Psoas muscle (tissue), 8 donors: ENCODE measurements at places on chromosomes 7 and 10.

DNA sequence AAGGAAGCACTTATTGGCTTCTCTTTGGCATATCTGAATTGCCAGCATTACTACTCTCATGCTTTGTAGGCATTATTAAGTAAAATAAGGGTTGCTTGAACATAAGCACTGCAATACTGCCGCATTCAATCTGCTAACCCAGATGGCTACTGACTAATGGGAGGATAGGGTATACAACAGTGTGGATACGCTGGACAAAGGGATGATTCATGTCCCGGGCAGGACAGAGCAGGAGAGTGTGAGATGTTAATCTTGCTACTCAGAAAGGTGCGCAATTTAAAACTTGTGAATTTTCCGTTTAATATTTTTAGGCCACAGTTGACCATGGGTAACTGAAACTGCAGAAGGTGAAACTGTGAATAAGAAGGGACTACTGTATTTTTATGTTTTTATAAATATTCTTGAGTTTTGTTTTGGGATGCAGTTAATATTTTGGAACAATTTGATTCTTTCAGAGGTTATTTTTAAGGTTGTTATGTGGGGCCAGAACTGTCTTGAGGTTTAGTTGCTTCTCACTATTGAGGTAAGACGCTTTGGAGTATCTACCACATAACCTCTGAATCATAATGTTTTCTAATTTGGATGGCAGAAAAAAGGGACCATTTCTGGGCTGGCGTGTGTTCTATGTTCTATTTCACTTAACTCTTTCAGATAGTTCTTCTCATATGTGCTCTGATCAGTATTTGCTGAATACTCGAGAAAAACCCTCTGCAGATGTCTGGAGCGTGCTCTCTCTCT lies 75.7 kb upstream of the SYPL1 start:
- no peak for DNase-seq

DNA sequence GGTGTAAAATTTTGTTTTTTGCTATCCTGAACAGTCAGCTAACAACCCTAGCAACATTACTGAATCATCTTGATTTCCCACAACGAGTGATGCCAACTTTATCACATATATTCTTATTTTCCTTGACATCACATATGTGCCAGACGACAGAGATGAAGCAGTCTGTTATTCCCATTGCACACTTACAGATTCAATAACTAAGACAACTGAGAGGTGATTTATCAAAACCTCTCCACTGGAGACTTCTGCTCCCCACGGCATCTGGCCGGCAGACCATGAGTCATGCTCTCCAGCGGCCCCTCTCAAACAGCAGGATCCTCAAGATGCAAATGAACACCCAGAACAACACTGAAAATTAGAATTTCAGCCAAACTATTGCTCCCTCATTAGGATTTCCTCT lies 57.1 kb downstream of the AMPH start:
- DNase-seq, result no peak

GRCh38 chr7:20301311-20301939 lies 29.3 kb upstream of the ITGB8 start:
- DNase-seq, result no peak

- no peak for DNase-seq
Observed at GRCh38 chr10:124225029-124225466, 131.7 kb upstream of the CHST15 start.

DNA sequence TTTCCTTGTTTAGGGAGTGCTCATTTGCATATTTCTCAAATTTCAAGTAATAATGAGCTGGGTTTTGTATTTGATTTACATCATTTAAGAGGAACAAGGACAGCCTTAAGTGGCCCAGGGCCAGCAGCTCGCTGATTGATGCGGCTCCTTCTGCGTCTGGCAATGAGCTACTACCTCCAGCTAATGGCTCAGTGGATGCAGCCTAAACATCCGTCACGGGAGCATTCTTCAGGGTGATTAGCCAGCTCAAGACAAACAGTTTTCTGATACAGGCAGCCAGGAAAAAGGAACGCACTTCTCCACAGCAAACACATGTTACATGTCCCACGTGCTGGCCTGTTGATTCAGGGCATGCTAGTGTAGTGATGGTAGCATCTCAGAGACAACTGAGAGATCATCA lies 169.3 kb upstream of the TCERG1L start:
- no peak for DNase-seq

GRCh38 chr7:90900628-90901356 lies 304.7 kb downstream of the CDK14 start:
- no peak for DNase-seq

DNA sequence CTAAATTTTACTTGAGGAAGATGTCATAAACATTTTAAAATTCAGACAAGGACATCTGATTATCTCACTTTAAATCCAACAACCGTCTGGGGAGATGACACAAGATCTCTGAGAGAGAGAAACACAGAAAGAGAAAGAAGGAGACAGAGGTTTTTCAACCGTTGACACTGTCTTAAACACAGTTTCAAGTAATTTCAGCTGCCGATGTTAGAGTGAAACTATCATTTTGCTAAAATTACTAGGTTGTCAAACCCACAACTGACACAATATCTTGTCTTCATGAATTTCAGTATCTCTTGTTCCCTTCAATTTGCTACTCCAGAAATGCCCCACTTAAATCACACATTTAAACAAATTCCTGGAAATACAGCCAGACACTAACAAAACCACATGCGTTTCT lies 174.8 kb downstream of the RAPGEF5 start:
- no peak for DNase-seq

GRCh38 chr10:116670706-116671105 lies 50.0 kb downstream of the PNLIPRP2 start:
- DNase-seq, result no peak

GRCh38 chr7:96962221-96962885 lies 43.0 kb upstream of the DLX6 start:
- DNase-seq, result peak; percentile 19

GRCh38 chr7:127158659-127159058 lies 94.1 kb downstream of the GRM8 start:
- no peak for DNase-seq

- DNase-seq, result peak; percentile 53
Observed at GRCh38 chr10:101829561-101830315, 11.5 kb upstream of the OGA start.

DNA sequence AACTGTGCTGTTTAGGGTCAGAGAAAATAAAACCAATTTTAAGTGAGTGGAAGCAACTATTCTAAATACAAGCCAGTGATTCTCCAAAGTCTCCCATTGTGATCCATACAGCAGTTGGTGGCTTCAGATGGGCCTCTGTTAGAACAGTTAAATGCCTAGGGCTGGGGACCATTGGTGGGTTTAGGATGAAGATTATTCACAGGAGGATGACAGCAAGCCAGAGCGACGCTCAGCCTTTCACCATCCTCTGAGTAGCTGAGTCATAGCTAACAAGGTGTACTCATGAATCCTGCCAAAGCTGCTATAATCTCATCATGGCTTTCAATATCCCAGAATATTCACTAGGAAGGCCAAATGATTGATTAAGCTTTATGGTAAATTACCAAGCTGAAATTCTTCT lies 39.6 kb downstream of the STARD3NL start:
- DNase-seq, result no peak

DNA sequence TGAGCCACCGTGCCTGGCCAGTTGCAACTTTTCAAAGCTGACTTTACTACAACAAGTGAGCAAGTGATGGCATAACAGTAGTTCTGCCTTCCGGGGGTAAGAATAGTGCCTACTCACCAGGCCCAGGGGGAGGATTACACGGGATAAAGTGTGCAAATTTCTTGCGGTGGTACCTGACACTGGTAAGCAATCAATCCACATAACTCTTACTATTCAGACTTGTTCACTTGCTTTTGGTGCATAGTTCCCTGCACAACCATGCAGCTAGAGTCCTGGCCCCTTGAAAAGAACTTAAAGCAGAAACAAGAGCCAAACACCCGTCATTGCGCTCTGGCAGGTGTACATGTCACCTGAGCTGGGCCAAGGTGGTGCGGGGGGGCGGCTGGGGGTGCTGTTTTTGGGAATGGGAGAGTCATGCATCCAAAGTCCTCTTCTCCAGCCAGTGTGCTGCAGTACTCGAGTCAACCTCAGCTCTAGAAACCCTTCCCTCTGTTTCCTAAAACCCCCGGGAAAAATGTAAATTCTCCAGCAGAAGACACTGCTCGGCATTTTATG lies 5.4 kb upstream of the COBL start:
- no peak for DNase-seq

GRCh38 chr10:24448351-24448999 lies 239.5 kb downstream of the KIAA1217 start:
- DNase-seq, result no peak

DNA sequence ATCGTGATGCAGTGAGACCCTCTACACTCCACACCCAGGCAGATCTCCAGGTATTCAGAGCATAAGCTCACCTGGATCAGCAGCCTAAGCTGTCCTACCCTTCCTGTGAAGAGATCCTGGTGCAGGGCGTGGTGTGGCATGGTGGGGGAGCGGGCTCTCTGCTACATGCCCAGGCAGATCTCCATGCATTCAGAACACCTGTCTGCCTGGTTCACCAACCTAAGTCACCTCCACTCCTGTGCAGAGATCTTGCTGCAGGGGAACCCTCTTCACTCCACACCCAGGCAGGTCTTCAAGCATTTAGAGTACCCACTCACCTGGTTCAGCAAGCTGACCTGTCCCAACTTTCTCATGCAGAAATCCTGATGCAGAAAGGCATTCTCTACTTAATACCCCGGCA lies 394.4 kb upstream of the SEMA3A start:
- no peak for DNase-seq

- DNase-seq, result no peak
Observed at GRCh38 chr7:36117203-36117840, 35.7 kb upstream of the EEPD1 start.

DNA sequence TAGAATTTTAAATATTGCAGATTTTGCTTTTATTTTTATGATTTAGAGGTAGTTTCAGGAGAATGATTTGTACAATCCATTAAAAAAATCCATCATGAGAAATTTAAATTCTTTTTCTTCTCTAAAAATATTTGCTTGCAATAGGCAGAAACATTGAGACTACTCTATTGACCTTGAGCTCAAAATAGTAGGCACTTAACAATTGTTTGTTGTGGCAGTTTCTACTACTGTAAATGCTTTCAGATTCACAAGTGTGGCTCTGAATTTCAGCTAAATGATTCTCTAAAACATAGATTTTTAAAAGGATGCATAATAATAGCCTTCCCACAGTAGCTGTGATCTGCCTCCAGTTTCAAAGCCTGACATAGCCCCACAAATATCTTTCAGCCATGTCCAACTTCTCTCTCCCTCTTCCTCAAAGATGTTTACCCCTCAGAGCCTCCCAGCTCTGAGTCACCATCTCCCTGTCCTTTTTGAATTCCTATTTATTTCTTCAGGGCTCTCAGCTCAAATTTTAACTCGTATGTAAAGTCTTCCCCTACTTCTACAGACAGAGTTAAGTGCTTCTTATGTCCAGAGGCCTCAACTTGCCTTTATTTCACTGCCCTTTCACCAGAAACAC lies 160.5 kb downstream of the AOAH start:
- DNase-seq, result no peak

GRCh38 chr10:51521605-51522004 lies 177.8 kb downstream of the CSTF2T start:
- DNase-seq, result no peak

DNA sequence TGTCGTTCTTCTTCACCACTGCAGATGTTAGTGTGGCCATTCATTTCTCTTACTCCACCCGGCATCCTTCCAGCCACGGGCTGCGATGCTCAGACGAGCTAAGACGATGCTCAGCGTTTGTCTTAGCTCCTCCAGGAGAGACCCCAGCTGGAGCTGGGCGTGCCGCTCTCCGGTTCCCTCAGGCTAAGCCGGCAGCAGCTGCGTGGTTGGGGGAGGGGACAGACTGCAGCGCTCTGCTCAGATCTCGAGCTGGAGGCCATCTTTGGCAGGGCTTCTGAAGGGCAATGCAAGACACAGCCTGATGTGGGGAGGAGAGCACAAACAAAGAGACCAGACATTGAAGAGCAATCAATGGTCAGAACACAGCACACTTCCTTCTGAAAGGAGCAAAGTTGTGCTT lies 4.8 kb downstream of the INA start:
- no peak for DNase-seq

DNA sequence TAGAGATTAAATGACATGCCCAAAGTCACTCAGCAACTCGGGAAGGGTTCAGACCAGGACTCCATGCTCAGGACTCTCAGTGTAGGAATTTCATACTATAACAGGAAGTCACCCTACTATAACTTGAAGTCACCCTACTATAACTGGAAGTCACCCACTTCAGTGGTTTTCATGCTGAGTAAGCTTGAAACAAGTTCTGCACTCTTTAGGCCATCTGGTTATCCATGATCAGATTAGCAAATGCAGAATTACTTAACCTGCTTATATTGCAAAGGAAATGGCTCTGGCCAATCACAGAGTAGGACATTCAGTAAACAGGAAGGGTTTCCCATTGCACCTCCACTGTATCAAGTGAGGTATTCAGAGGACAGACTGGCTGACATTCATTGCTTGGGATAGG lies 1240.4 kb downstream of the GATA3 start:
- no peak for DNase-seq

GRCh38 chr10:15197276-15197675 lies 28.8 kb upstream of the NMT2 start:
- DNase-seq, result no peak

DNA sequence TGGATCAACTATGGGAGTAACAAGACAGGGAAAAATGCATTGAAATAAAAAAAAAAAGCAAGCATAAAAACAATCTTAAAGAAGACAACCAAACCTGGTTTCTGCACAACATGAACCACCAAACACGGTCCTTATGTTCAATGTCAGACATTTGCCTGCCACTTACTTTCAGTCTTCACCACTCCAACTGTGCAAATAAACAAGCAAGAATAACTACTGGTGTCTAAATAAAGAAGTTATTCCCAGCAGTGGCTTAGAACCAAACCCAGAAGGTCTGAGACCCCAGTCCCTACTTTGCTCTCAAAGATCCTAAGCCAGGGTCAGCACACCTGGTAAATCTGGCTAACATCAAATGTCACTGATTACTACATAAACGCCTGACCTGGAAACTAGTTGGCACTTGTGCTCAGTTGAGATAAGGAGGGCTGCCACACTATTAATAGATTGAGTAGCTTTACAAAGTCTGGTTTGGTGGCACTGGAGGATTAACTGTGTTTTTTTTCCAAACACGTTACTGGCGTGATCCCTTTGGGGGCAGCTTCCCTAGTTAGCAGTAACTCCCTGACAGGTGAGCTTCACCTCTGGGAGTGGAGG lies 62.7 kb upstream of the ABLIM1 start:
- no peak for DNase-seq

DNA sequence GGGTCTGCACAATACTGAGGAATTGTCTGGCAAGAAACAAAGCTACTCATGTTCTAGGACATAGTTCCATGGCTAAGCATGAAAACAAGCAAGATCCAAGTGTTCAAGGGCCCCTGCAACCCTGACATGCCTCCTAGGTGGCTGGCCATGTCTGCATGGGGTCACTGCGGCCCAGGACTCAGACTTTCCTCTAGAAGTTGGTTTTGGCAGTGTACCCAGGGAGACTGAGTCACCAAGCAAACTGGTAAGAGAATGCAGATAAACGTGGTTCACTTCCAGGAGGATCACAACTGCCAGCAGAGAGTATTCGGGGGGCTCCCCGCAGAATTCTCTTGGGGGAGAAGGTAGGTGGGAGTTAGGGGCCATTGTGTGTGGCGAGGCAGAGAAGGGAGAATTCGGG lies 7.4 kb upstream of the PFKFB3 start:
- peak; percentile 23 for DNase-seq
